ENCODE measurements at places on chromosomes 4 and X.

- no peak for DNase-seq
Observed at GRCh38 chrX:30888526-30889146, 418 bp downstream of the TAB3 start.

DNA sequence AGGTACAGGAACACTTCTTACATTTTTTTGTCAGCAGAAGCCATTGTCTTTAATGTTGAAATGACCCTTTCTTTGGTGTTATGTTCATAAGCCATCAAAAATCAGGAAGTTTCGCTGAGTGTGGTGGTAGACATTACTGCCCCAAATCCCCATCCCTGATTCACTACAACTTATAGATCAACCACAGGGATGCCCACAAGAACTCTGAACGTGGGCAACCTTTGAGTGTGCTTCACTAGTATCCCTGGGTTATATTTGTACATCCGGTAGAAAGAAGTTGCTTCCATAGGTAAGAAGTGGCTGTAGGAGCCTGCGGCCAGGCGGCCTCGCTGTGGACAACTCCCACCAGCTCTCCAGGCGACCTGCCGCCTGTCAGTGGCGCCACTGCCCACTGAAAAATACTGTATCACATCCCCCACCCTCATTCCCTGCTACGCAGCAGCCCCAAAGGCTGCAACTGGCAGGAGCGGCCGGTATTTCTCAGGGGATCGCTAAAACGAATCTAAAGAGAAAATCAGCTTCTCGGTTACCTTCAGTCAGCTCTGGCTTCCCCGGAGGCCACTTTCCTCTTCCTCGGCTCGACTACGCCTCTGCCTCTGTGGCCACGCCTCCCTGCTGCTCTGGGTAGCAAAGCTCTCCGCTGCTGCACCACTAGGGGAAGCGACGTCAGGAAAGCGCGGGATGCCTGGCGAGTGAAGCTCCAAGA lies 13.9 kb upstream of the ETDC start:
- peak; percentile 44 for DNase-seq

DNA sequence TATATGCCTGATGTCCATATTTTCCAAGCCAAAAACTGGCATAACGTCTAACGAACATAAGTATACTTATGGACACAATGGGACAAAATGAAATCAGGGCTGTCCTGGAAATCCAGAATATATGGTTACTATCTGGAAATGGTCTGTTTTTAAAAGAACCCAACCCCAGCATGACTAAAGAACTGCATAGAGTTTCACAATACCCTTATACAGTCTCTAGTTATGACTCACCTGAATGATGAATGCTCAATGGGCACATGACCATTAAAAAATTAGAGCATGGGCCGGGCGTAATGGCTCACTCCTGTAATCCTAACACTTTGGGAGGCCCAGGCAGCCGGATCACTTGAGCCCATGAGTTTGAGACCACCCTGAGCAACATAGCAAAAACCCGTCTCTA lies 31.8 kb downstream of the AMMECR1 start:
- peak; percentile 85 for DNase-seq

- DNase-seq = no peak
Observed at GRCh38 chrX:119990556-119991004, 47.0 kb upstream of the NKAP start.

- DNase-seq = no peak
Observed at GRCh38 chr4:176622251-176622948, 170.3 kb downstream of the VEGFC start.

DNA sequence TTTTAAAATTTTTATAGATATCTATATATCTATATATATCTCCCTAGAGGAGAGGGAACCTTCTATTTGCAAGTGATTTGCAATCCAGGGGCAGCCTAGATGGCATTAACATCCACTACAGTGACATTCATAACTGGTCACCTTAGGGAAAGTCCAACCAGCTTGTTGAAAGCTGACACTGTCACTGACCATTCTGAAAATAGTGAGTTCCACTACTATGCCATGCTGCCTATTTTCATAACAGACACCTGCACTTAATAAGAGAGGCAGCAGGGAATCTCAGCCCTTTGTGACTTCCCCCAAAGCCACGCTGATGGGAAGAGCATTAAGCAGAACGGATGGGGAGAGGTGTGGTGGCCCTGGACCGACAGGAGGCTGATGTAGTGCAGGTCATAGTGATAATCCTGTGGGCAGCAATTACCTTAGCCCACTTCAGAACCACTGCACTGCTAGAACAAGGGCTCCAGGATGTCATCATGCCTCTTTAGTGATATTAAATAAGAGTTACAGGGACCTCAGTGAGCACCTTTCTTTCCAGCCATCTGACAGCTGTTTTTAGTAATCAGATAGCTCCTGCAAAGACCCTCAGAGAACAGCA lies 51.3 kb downstream of the GPRIN3 start:
- no peak for DNase-seq

DNA sequence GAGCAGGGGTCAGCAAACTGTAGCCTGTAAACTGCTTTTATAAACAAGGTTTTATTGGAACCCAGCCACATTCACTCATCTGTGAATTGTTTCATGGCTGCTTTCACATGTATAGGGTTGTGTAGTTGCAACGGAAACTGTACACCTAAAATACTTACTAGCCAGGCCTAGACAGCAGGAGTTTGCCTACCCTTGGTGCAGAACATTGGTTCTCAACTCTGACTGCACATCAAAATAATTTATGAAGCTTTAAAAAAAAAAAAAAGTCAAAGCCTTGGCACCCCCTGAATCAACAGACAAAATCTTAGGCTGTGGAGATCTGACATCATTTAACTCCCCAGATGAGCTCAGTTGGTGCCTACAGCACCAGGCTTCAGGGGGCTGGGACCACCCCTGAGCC lies 27.8 kb downstream of the ADGRA3 start:
- no peak for DNase-seq

GRCh38 chr4:98653890-98654867 lies 4.2 kb downstream of the TSPAN5 start:
- peak; percentile 78 for DNase-seq

All from epithelial cell of esophagus (primary cell).